ENCODE measurements at places on chromosomes 12 and 14. TPM values are rescaled to one million over a fixed set of nuclear protein-coding genes. Genes with fewer than 3 reads are reported as not detected.

- peak; percentile 90 for DNase-seq
- no peaks in the 10 kb centered on the region for H3K4me1 ChIP-seq
- no peaks in the 10 kb centered on the region for H3K36me3 ChIP-seq
- H3K27ac ChIP-seq, result no peak overlapping the region
- H3K4me3 ChIP-seq, result no peak overlapping the region
These were observed 379.4 kb downstream of the ALG10 start for GRCh38 chr12:34401659-34402227.

DNA sequence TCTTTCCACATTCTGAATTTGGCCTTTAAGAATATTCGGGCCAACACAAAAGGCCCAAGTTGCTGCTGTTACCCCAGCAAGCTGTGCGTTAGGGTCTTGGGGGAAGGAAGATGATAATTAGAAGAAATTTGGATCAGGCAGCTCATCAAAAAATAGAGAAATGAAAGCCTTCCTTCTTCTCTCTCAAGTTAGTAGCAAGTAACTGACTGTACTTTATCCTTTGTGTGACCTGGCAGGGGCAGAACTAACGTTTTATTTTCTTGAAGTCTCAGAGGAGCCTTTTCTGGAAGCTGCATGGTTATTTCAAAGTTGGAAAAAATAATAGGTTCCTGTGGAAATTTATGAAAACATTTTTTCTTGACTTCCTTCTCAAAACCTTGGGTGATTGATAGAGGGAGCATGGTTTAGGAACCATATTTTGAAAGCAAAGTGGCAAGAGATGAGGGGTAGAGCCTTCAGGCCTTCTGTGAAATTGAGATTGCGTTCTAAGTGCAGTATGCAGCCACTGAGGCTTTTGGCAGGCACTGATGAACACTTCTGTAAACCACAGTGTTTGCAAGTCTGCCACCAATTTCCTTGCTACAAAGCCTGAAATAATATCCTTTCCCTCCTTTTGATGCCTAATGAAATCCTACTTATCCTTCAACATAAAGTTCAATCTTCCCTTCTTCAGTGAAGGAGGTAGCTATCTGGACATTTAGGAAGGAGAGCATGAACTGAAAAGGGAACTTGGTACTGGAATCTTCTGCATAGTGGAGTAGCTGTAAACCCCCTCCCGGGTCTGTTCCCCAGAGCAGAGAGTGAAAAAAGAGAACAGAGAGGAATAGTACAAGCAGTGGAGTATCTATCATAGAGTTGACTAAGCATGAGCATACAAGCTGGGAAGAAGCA, 123.2 kb downstream of the FGD4 start:
- H3K4me1 ChIP-seq, result peaks cover 18% of the 10 kb centered on the region
- H3K27ac ChIP-seq, result peak overlapping the region; percentile 47
- H3K27me3 ChIP-seq, result no peaks in the 10 kb centered on the region
- H3K36me3 ChIP-seq, result no peaks in the 10 kb centered on the region

DNA sequence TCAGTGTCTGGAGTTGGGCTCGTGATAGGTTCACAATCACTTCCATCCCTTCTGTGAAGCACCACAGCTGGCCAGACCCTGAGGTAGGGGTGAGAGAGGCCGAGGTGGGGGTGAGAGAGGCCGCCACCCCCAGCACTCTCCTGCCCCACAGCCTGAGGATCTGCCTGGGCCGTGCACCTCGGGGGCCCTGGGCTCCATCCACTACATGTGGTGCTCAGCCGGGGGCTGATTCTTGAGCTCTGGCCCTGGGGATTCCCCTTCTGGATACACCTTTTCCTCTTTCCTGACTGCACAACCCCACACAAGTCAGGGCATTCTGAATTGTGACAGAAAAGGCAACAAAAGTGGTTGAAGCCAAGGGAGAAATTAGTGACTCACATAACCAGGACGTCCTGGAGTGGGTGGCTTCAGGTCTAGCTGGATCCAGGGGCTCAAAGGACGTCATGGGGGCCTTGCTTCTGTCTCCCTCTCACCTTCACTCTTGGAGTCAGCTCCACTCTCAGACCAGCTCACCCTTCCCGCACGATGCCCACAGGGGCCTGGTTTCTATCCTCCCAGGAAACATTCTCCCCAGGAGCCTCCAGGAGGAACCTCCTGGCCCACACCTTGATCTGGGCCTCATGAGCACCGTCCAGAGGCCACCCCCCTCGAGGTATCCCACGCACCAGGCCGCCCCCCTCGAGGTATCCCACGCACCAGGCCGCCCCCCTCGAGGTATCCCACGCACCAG, 12.1 kb upstream of the FBRSL1 start:
- no peak overlapping the region for H3K27ac ChIP-seq
- no peaks in the 10 kb centered on the region for H3K27me3 ChIP-seq
- no peaks in the 10 kb centered on the region for H3K4me1 ChIP-seq
- DNase-seq, result no peak
- H3K4me3 ChIP-seq, result no peak overlapping the region

Gene CD163L1
- 1.8 TPM for total RNA-seq

Gene CFAP54
- 3.0 TPM for total RNA-seq

DNA sequence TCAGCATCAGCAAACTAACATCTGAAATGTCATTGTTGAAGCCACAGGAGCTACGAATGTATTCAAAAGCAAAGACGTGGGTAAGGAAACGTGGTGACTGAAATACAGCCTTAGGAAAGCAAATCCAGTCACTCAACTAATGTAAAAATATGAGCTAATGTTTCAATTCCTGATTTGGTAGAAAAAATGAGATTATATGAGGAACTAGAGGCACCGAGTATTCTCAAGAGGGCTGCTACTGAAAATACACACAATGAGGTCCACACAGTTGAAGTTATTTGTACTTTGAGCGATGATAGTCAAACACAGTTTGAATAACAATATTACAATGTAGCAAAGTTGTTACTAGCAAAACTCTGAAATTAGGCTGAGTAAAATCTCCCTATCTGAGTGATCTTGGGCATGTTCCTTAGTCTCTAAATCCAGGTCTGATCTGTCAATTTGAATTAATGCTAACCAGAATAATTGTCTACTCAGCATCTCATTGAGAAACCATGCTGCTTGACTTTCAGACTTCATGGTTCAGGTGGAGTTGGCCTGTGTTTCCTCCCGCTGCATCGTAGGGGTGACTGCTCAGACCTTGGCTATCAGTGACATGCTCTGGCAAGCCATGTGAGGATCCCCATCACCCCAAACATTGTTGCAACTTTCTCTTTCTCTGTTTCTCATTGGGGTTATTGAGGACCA, 467.1 kb upstream of the SOX5 start:
- H3K4me3 ChIP-seq, result no peak overlapping the region
- no peak for DNase-seq
- no peaks in the 10 kb centered on the region for H3K27me3 ChIP-seq
- no peaks in the 10 kb centered on the region for H3K4me1 ChIP-seq
- H3K27ac ChIP-seq, result no peak overlapping the region
- H3K36me3 ChIP-seq, result no peaks in the 10 kb centered on the region

GRCh38 chr12:10069976-10070375, 28.8 kb downstream of the CLEC1A start:
- peaks cover 13% of the 10 kb centered on the region for H3K36me3 ChIP-seq
- DNase-seq, result no peak
- no peak overlapping the region for H3K27ac ChIP-seq
- H3K4me1 ChIP-seq, result no peaks in the 10 kb centered on the region
- H3K4me3 ChIP-seq, result no peak overlapping the region
- H3K27me3 ChIP-seq, result no peaks in the 10 kb centered on the region

DNA sequence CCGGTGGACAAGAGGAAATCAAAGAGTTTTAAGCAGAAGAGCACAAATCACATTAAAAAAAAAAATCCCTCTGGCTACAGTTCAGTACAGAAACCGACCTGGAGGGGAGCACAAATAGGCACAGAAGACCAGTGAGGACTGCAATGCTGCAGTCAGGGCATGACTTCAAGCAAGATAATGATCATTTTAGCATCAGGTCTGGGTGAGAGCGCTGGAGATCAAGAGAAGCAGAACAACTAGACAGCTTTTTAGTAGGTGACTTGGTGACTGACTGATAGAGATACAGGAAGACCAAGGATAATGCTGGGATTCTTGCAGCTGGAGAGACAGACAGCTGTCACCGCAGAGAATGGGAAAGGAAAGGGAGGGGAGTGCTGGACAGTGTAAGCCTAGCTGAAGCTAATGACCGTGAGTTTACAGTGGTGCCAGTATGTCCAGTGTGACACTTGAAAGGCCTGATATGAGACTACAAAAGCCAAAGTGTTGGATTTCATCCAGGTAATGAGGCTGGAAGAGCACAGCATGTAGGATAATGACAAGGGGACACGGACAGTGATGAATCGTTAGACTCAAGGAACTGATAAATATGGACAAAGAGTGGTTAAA, 5.6 kb downstream of the NFYB start:
- no peak for DNase-seq
- peak overlapping the region; percentile 20 for H3K27ac ChIP-seq
- H3K4me1 ChIP-seq, result peaks cover 79% of the 10 kb centered on the region
- no peak overlapping the region for H3K4me3 ChIP-seq
- H3K36me3 ChIP-seq, result no peaks in the 10 kb centered on the region

Gene AQP6
- total RNA-seq, result not detected

DNA sequence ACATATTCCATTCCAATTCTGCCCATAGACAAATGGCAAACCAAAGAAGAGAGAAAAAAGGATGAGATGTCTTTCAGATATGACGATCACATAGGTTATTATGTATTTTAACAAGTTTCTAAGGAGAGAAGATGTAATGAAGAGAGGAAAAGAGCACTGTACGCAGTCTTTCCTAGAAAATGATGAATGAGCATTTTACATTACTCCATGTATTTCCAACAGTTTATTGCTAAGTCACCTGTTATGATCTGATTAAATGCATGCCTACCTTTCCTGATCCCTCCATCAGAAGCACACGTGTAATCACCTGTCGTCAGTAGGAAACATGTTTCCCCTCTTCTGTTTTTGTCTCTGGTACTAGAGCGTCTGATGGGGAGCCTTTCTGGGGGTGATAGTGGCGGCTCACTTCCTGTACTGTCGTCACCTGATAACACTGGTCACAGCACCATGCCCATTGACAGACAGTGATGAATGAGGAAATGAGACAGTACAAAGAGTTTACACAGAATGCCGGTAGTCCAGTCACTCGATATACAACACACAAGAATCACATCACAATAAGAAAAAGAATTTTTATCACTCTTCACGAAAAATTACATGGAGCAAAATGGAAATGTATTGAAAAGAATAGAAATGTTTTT, 161.6 kb downstream of the KCNC2 start:
- no peaks in the 10 kb centered on the region for H3K27me3 ChIP-seq
- no peak for DNase-seq
- no peaks in the 10 kb centered on the region for H3K4me1 ChIP-seq
- H3K36me3 ChIP-seq, result no peaks in the 10 kb centered on the region
- no peak overlapping the region for H3K27ac ChIP-seq

GRCh38 chr14:63996016-63996415, 143.2 kb downstream of the SYNE2 start:
- peaks cover 39% of the 10 kb centered on the region for H3K36me3 ChIP-seq
- H3K27me3 ChIP-seq, result no peaks in the 10 kb centered on the region
- no peak for DNase-seq
